ENCODE measurements at places on chromosomes 5 and 9.

DNA sequence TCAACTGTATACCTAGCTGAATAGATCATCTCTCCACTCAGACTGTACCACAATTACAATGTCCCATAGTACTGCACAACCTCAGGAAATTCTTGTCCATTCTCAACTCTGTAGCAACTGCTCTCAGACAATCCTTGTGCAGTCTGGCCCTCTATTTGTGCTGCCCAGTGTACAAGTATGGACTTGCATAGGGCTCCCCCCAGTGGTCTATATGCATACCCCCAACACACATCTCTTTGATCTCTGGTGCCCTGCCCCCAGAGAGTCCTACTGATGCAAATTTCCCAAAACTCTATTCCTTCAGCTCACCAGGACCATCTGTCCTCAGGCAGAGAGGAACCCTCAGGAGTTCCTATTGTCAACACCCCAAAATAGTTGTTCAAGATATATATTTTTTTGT, 205.3 kb downstream of the SLCO4C1 start:
- no peak for DNase-seq

GRCh38 chr9:122393284-122393983, 22.6 kb downstream of the PTGS1 start:
- DNase-seq, result no peak

DNA sequence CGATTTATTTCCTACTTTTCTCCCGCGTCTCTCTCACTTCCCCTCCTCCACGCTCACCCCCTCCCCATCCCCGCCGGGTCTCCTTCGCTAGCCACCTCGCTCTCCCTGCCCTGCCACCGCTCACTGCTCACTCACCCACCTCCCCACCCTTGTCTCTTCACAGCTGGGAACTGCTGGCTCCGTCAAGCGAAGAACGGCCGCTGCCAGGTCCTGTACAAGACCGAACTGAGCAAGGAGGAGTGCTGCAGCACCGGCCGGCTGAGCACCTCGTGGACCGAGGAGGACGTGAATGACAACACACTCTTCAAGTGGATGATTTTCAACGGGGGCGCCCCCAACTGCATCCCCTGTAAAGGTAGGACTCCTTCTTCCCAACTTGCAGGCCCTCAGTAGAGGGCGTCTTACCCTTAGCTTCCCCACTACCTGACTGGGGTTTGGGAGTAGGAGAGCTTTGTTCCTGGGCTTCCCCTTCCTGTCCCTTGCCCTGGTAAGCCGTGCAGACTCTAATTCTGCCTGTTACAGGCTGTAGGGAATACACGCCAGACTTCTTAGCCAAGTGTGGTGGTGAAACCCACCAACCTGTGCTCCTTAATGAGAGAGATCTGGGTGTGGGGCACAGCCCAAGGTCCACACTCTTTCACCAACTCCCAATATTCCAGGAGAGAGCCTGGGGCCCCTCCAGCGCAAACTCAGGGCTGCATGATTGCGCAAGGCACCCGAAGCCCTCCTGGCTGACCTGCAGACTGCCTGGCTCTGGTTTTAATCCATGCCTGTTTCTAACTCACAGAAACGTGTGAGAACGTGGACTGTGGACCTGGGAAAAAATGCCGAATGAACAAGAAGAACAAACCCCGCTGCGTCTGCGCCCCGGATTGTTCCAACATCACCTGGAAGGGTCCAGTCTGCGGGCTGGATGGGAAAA, 2.5 kb downstream of the FST start:
- no peak for DNase-seq

DNA sequence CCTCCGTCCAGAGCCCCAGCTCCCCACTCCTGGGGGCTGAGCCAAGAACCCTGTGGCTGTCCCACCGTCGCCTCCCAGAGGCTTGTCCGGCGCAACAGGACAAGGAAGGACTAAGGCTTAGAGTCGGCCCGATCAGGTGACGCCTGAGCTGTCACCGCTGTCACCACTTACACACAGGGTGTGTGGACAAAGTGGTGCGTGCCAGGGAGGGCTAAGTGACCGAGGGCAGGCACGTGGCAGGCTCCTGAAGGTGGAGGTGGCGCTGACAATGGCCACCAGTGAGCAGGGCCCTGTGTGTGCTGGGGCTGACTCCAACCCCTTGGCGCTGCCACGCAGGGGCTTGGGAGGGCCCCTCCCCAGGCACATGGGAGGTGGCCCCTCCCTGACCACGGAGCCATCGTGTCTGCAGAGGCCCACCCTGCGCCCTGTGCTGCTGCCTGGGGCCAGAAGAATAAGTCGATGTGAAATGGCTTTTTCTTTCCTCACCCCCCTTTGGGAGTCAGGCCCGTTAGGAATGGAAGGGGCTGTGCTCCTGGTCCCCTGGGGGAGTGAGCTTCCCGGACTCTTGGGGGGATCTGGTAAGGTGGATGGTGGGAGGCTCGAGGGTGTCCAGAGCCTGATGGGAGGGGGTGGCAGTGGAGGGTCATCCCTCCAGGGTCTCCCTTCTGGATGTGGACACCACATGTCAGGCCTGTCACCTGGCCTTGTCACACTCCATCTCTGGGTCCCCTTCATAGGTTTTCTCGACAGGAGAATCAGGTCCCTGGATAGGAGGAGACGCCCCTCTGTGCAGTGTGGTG, 2.6 kb upstream of the GPSM1 start:
- DNase-seq, result no peak

Data from thymus (tissue), 14 donors.